ENCODE measurements at places on chromosomes 3 and 15.

- no peak for DNase-seq
Measured at GRCh38 chr3:98371853-98372252, 18.2 kb downstream of the OR5K4 start.

- DNase-seq = no peak
Measured at GRCh38 chr15:29270976-29271375, 1.4 kb upstream of the NSMCE3 start.

- no peak for DNase-seq
Measured at GRCh38 chr15:34621675-34622074, 38.2 kb upstream of the GOLGA8B start.

GRCh38 chr3:129329858-129330257 is 51.2 kb downstream of the HMCES start:
- DNase-seq = no peak

DNA sequence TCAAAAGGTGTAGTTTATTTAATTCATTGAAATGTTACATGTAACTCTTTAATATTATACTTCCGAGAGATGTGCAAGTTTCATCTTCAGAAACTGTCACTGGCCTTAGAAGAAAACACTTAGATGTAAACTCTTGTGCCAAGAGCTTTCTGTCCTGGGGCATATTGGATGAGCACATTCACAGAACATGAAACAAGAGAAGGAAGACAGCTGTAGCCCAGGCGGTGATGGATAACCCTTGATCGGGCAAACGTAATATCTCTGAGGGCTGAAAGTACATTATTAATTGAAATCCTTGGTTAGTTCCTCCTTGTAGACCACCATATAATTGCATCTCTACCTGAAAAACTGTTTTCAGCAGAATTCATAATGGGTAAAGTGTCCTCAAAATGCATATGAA is 67.4 kb downstream of the MECOM start:
- no peak for DNase-seq

DNA sequence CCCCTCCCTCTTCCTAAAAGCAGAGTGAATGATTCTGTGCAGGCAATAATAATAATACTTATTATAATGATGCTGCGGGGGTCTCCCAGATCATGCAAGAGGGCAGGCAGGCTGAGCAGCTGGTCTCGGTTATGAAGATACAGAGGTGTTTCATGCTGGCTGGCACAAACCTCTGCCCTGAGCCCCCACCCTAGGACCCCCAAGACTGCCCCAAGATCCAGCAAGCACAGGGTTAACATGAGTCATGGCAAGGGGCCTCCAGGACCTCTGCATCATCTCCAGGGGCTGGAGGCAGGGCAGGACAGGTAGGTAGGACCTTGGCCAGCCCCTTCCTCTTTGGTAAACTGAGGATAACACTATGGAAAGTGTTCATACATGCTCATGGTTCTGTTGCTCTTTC is 2.7 kb downstream of the MGLL start:
- DNase-seq = no peak

DNA sequence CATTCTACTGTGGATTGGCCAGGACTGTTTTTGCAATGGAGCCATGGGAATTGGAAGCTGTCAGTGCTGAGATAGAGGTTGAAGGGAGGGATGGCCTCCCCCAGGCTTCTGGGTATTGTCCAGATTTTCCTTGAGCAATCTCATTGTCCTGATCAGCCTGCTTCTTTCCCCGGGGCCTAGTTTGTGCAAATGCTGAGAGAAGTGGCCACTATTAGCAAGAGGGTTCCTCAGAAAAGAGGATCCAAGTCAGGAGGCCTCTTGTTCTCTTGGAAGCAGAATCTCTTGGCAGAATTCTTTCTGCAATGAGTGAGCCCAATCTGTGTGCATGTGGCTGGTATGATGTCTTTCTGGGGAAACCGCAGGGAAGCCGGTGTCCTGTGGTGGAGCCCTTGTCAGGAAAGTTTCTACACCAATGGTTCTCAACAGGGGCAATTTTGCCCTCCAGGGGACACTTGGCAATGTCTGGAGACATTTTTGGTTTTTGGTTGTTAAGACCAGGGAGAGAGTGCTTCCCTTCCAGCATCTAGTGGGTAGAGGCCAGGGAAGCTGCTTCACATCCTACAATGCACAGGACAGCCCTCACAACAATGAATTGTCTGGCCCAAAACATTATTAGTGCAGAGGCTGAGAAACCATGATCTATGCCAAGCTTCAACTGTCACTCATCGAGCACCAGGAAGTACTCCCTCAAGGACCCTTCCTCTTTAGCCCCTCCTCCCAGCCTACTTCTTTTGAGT is 2.0 kb downstream of the LIPC start:
- DNase-seq = no peak

DNA sequence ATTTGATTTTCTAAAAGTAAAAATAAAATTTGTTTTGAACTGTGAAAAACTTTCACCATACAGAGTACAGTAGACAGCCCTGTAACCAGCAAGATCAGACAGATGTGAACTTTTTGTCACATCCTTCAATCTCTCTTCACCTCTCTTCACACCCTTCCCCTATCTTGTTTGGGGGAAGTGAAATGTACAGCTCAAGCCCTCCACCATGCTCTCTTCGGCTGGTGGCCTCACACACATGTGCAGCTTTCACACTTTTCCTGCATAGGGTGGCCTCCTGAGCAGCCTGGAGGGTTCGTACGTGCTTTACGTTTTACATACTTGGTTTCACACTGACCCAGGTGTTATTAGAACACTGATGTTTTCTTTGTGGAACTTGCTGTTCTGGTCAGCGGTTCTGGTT is 86.4 kb downstream of the DNAJB8 start:
- DNase-seq = no peak

DNA sequence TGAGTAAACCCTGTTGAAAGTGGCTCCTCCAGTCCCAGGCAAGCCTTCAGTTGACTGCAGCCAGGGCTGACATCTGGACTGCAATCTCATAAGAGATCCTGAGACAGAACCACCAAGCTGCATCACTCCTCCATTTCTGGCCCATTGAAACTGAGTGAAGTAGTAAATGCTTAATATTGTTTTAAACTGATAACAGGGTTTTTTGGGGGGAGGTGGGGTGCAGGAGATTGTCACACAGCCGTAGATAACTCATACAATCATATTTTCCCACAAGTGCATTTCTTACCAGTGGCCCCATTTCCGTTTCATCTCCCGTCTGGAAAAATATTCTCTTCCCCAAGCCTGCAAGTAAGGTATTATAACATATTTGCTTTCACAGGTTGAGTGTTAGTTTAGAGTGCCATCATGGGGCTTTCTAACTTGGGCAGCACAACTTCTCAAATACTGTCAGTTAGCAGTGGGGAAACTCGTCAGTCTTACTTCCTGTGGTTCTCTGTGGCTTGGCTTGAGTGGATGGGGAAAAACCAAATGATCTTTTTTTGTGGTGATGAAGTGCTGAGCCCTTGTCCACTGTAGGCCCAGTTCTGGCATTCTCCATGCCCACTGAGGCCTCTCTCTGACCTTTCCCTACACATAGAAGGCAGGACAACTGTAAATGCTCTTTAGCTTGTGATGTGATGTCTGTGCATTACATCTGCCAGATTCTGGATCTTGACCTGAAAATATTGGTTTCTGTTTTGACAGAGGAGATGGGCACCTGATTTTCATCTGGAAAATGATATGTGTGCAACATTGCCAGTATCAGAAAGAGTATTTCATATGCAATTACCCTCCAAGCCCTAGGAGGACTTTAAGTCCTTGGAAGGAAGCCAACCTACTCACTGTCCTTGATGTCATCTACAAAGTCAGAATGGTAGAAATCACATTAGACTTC is 90.1 kb upstream of the BHLHE40 start:
- DNase-seq = no peak

- DNase-seq = no peak
Measured at GRCh38 chr3:171363202-171363601, 97.0 kb downstream of the TNIK start.

DNA sequence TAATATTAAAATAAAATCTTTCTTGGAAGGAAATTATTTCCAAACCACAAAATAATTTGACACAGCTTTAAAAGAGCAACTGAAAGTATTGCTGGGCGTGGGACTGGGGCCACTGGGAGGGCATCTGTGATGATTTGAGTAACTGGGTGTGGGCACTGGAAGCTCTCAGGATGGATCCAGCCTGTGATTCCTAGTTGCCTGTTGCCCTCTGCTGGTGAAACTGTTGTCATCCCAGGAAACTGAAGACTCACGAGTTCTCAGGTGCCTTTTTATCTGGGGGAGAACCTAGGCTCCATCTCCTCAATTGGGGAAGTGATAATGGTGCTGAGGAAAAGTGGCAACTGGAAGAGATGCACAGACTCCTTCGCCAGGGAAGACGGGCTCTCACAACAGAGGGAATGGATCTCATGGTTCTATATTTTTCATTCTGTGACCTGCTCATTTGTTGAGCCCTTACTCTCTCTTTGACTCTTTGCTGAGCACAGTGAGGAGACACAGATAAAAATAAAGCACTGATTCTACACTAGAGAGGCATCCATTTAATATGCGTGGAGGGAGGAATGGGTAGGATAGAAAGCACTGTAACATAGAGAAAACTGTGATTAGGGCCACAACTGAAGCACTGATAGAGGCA is 61.6 kb downstream of the TPRG1 start:
- DNase-seq = peak; percentile 66

DNA sequence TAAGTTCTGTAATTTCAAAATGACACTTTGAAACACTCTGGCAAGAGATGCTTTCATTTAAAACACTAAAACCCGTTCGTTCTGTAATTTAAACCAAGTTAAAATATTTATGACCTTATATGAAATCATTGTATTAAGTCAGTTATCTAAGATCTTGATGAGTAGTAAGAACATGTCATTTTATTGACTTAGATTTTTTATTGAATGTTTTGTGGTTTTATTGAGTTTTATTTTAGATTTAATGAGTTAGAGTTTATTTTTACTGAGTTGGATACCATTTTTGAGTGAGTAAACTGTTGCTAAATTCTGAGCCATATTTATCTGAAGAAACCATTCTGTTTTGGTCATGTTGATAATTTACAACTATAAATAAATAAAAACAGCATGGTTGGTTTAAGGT is 94.3 kb downstream of the PPARG start:
- no peak for DNase-seq

DNA sequence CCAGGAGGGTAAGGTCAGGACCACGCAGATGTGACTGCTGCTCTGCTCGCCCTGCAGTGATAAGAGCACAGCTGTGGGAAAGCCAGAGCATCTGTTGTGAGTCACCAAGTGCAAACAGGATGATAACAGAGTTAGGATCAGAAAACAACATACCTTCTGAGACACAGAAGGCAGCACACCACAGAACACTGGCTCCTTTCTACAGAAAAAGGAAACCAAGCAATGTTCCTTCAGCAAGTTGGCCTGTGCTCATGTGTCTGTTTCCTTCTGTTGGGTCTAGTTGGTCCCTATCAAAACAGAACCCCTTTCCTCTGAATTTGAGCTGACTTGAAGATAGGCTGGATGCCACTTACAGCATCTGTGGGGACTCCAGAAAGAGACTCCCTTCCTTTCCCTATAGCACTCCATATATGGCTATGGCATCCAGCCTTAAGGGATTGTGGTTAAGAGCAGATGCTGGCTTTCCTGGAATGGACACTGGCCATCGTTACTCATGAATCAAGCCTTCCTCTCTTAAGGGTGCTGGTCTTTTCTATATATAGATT is 440.7 kb upstream of the THBS1 start:
- no peak for DNase-seq
